ENCODE measurements at places on chromosomes 11 and 22. TPM values are rescaled to one million over a fixed set of nuclear protein-coding genes. Genes with fewer than 3 reads are reported as not detected.

Gene HBG2
- not detected for total RNA-seq

DNA sequence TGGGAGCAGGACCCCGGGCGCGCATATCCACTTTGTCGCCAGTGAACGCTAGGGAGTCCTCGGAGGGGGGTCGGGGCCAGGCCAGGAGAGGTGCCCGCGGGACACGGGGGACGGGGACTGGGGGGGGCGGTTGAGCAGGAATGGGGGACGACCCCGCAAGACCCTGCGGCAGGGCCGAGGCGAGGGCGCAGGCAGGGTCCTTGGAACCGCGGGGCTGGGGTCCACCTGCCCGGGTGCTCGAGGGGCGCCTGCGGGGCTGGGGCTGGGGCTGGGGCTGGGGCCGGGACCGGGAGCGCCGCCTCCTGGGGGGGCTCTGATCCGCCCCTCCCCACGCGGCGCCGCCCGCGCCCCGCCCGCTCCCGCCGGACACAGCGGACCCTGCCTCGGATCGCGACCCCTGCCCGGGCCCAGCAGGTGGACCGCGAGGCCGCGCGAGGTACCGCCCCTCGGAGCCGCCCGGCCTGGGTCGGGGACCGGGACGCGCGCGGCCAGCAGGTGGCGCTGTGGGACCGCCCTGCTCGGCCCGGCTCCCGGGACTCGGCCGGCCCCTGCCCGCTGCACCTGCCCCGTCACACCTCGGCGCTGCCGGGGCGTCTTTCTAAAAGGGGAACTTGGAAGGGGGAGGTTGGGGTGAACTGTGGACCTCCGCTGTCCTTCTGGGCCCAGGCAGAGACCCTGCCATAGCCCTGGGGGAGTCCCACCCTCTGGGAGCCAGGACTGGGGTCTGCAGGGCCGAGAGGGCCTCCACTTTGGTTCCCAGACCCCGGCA, 11.0 kb downstream of the CRELD2 start:
- H3K4me1 ChIP-seq: peaks cover 12% of the 10 kb centered on the region
- H3K36me3 ChIP-seq: peaks cover 7% of the 10 kb centered on the region
- no peaks in the 10 kb centered on the region for H3K27me3 ChIP-seq
- no peak overlapping the region for H3K27ac ChIP-seq
- H3K4me3 ChIP-seq: no peak overlapping the region

Gene VSIG2
- not detected for total RNA-seq

DNA sequence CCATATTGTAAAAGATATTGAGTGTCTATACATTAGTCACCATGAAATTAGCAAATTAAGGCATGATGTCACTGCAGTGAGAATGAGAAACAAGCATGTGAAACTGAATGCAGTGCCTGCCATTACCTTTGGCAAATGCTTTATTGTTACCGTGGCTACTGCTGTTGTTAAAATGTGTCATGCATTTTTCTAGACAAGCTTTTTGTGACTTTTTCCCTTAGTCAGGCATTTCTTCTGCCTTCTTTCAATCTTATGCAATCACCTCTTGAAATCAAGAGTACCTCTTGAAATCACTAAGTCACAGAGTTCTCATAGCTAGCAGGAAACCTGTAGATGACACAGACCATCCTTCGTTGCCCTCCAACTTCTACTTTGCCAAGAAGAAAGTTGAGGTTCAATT, 461.7 kb upstream of the TENM4 start:
- no peaks in the 10 kb centered on the region for H3K4me1 ChIP-seq
- no peak for DNase-seq
- H3K36me3 ChIP-seq: no peaks in the 10 kb centered on the region
- H3K27me3 ChIP-seq: peaks cover 2% of the 10 kb centered on the region
- no peak overlapping the region for H3K4me3 ChIP-seq

DNA sequence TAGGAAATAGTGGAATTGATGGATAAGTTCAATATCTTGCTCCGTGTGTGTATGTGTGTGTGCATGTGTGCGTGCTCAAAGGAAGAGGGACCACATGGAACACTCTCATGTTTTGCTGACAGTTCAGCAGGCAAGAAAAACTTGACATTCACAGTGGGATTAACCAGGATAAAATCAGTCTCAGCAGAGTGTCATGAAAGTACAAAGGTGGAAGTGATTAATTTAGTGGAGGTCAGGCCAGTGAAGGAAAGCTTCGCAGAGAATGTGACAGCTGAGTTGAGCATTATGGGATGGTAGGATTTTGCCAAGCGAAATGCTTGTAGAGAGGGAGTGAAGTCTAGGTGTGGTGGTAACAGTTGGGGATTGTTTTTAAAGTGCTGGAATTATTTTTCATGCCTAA, 15.7 kb upstream of the FBXO3 start:
- H3K27me3 ChIP-seq: peaks cover 54% of the 10 kb centered on the region
- no peak overlapping the region for H3K4me3 ChIP-seq
- H3K36me3 ChIP-seq: no peaks in the 10 kb centered on the region
- no peak for DNase-seq
- H3K4me1 ChIP-seq: no peaks in the 10 kb centered on the region
- H3K27ac ChIP-seq: no peak overlapping the region

GRCh38 chr11:87325490-87325872, 287.7 kb downstream of the TMEM135 start:
- H3K4me3 ChIP-seq: no peak overlapping the region
- H3K36me3 ChIP-seq: peaks cover 8% of the 10 kb centered on the region
- no peak for DNase-seq
- no peak overlapping the region for H3K27ac ChIP-seq

- H3K27me3 ChIP-seq: peaks cover 22% of the 10 kb centered on the region
- no peaks in the 10 kb centered on the region for H3K4me1 ChIP-seq
- no peak for DNase-seq
- H3K36me3 ChIP-seq: no peaks in the 10 kb centered on the region
- no peak overlapping the region for H3K27ac ChIP-seq
- no peak overlapping the region for H3K4me3 ChIP-seq
Measured at GRCh38 chr11:70625582-70626518, 227.5 kb downstream of the CTTN start.

GRCh38 chr11:72807021-72807693, 7.1 kb upstream of the ATG16L2 start:
- H3K27ac ChIP-seq: peak overlapping the region; percentile 79
- no peak for DNase-seq
- H3K4me3 ChIP-seq: no peak overlapping the region
- H3K4me1 ChIP-seq: peaks cover 26% of the 10 kb centered on the region
- peaks cover 3% of the 10 kb centered on the region for H3K36me3 ChIP-seq

DNA sequence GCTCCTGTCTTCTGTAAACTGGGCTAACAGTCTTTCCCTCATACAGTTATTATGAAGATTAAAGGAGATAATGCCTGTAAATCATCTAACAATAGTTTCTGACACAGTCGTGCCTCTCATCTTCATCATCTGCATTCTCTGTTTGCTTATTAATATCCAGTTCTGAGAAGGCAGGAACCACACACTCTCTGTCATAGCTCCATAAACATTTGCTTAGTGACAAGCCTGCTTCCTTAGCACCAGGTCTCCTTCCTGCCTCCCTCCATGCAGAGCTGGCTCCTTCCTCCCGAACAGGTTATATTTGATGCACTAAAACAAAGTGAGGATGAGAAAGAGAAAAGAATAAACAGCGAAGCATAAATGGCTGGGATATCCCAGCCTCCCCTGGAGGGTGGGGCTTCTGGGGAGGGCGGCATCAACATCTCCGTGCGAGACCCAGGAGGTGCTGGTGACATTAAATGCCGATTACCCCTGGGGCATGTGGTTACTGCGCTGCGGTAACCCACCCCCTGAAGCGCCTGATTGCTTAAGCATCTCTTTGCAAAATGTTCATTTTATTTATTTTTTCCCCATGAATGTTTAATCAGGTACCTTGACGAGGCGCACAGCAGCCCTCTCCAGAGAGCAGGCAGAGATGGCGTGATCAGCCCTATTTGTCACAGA, 404.9 kb downstream of the NXPE2 start:
- no peak overlapping the region for H3K27ac ChIP-seq
- no peaks in the 10 kb centered on the region for H3K4me1 ChIP-seq
- H3K27me3 ChIP-seq: peaks cover 57% of the 10 kb centered on the region
- H3K36me3 ChIP-seq: no peaks in the 10 kb centered on the region
- DNase-seq: no peak
- no peak overlapping the region for H3K4me3 ChIP-seq

DNA sequence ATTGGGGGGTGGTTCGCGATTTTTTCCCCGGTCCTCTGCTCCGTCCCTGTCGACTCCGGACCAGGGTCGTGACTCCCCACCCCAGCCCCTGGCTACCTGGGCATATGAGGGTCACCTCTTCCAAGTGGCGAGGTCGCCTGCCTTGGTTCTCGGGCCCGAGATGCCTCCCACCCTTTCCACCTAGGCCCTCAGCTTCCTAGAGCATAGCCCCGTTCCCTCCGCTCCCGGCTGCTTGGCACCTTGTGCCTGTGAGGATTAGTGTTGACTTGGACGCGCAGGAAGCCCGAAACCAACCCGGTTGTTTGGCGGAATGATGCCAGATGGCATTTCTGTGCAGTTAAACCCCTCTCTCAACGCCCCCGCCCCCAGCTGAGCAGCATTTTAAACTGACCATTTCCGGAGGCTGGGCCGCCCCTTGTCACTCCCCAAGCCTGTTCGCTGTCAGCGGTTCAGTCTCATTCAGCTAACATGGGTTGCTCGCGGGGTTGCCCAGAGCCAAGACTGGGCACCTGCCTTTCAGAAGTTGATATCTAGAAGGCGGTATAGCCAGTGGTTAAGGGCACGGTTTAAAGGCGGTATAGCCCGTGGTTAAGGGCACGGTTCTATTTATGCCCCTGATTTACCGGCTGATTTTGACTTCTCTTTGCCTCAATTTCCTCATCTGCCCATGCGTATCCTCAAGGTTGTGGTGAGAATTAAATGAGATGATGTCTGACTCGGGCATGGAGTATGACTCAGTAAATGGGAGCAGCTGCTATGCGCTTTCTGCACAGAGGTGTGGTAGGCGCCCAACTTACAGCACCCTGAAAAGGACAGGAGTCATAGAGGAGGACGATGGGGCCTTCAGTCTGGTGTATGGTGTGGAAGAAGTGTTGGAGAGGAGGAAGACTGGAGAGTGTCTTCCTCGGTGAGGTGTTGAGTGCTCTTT, 639 bp downstream of the INCENP start:
- H3K36me3 ChIP-seq: no peaks in the 10 kb centered on the region
- peak; percentile 36 for DNase-seq
- peaks cover 25% of the 10 kb centered on the region for H3K4me1 ChIP-seq

DNA sequence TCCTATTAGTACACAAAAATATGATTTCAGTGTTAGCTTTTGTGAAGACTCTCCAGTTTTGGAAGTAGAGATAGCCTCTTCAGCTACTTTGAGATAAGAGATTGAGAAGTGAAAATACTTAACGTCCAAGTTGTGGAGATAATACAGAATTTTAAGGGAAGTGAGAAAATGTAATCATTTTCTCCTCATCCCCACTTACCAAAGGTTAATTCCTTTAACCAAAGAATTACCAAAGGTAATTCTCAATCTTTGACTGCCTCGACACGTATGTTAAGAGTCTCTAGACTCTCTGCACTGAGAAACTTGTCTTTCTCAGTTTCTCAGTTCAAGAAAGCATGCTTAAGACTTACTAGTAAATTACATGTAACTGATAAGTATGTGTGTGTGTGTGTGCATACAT, 15.3 kb downstream of the C11orf54 start:
- no peak overlapping the region for H3K4me3 ChIP-seq
- no peak for DNase-seq
- no peak overlapping the region for H3K27ac ChIP-seq

Gene KCNK4
- total RNA-seq: 0.22 TPM

GRCh38 chr22:26492220-26492619, 8.5 kb downstream of the SRRD start:
- no peak overlapping the region for H3K4me3 ChIP-seq
- no peak overlapping the region for H3K27ac ChIP-seq
- H3K4me1 ChIP-seq: peaks cover 15% of the 10 kb centered on the region
- peaks cover 26% of the 10 kb centered on the region for H3K36me3 ChIP-seq

DNA sequence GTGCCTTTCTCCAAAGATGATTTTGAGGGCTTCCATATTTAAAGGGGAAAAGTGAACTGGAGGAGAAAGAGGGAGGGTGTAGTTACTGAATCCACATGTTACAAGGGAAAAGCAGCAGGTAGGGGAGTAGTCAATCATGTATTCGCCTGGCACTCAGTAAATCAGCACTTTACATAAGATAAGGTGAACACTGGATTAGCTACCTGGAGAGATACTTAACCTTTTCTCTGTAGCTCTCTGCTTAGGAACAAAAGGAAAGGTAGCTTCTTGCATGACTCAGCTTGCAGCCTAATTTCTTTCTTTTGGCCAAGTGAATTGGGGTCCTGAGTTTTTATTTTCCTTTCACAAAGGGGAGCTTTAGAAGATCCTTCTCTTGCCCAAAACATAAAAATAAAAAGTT, 43.3 kb upstream of the PHF21B start:
- no peaks in the 10 kb centered on the region for H3K4me1 ChIP-seq
- H3K27me3 ChIP-seq: peaks cover 64% of the 10 kb centered on the region
- no peak overlapping the region for H3K4me3 ChIP-seq
- peaks cover 2% of the 10 kb centered on the region for H3K36me3 ChIP-seq
- no peak for DNase-seq

Gene CDON
- total RNA-seq: 26.8 TPM

Gene PANX3
- total RNA-seq: not detected

GRCh38 chr11:8983552-8983951, 19.3 kb upstream of the TMEM9B start:
- H3K27ac ChIP-seq: no peak overlapping the region
- peaks cover under 1% of the 10 kb centered on the region for H3K4me1 ChIP-seq
- no peak overlapping the region for H3K4me3 ChIP-seq
- no peaks in the 10 kb centered on the region for H3K36me3 ChIP-seq
- no peak for DNase-seq
- no peaks in the 10 kb centered on the region for H3K27me3 ChIP-seq

DNA sequence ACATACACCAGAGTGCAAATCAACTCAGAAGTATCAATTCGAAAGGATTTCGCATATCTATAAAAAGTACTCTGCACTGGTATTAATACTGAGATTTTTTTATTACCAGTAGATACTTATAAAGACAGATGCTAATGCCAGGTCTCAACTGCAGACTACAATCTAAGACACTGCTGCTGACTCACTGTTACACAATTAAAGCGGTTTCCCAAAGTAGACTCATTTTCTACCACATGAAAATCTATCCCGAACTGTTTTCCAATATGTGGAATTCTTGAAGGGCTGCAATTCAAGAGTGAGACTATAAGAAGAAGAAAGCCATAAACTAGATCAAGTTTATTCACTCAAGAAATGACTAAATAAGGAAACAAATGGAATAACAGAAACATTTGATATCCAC, 57.2 kb upstream of the ARHGAP32 start:
- no peaks in the 10 kb centered on the region for H3K27me3 ChIP-seq
- H3K27ac ChIP-seq: no peak overlapping the region
- H3K36me3 ChIP-seq: no peaks in the 10 kb centered on the region
- H3K4me1 ChIP-seq: peaks cover 39% of the 10 kb centered on the region
- DNase-seq: no peak

Gene PNPLA5
- not detected for total RNA-seq

GRCh38 chr11:19713196-19714021, 772 bp downstream of the NAV2 start:
- DNase-seq: no peak
- H3K27ac ChIP-seq: peak overlapping the region; percentile 98
- peaks cover 56% of the 10 kb centered on the region for H3K4me1 ChIP-seq

DNA sequence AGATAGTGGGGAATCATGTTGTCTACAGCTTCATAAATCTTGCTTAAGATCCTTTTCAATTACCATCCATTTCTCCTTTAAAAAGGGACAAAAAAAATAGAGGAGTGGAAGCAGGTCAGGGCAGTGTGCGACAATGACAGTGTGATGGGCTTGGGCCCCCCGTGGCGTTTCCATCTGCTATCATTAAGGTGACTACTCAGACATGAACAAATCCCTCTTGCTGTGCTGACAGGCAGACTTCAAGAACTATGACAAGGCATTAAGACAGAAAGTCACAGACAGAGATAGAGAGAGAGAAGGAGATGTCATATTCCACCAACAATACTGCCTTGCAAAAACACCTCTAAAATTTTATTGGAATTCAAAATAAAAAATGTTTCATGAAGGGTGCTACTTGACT, 263.2 kb downstream of the DCDC1 start:
- H3K4me1 ChIP-seq: no peaks in the 10 kb centered on the region
- peaks cover 23% of the 10 kb centered on the region for H3K27me3 ChIP-seq
- DNase-seq: no peak
- no peaks in the 10 kb centered on the region for H3K36me3 ChIP-seq

Gene OR56A4
- not detected for total RNA-seq

Gene OR6T1
- total RNA-seq: not detected
